HepG2 (cell line): ENCODE measurements at places on chromosomes 12 and 14. TPM values are rescaled to one million over a fixed set of nuclear protein-coding genes. Genes with fewer than 3 reads are reported as not detected.

- H3K4me1 ChIP-seq: no peaks in the 10 kb centered on the region
- H3K27ac ChIP-seq: no peak overlapping the region
- H3K27me3 ChIP-seq: no peaks in the 10 kb centered on the region
- no peak for DNase-seq
- H3K4me3 ChIP-seq: no peak overlapping the region
- no peaks in the 10 kb centered on the region for H3K36me3 ChIP-seq
Observed at GRCh38 chr12:127722611-127723010, 544.4 kb upstream of the TMEM132C start.

The KLRB1 gene
- not detected in 2 replicates for total RNA-seq

GRCh38 chr14:69535230-69535848, 39.3 kb downstream of the CCDC177 start:
- no peak overlapping the region for H3K4me3 ChIP-seq
- no peaks in the 10 kb centered on the region for H3K27me3 ChIP-seq
- DNase-seq: peak; percentile 37
- no peaks in the 10 kb centered on the region for H3K36me3 ChIP-seq

DNA sequence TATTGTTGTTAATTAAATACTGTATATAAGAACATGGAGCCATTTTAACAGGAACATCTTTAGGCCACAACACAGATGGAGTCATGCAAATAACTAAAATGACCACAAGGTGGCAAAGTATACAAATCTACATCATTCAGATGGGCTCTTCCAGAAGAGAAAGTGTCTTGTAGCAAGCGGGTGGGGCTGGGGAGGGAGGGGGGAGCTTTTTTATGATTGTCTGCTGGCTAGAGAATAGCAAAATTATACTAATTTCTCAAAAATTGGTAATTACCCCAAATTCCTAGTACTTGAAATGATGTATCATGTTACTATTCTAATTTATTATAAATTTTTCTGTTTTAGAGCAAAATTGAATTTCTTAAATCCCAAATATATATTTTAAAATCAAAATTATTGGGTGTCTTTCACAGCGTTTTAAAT, 378.7 kb downstream of the PRKD1 start:
- peak; percentile 70 for DNase-seq
- H3K27me3 ChIP-seq: no peaks in the 10 kb centered on the region
- H3K4me1 ChIP-seq: no peaks in the 10 kb centered on the region
- H3K36me3 ChIP-seq: no peaks in the 10 kb centered on the region
- H3K4me3 ChIP-seq: no peak overlapping the region

DNA sequence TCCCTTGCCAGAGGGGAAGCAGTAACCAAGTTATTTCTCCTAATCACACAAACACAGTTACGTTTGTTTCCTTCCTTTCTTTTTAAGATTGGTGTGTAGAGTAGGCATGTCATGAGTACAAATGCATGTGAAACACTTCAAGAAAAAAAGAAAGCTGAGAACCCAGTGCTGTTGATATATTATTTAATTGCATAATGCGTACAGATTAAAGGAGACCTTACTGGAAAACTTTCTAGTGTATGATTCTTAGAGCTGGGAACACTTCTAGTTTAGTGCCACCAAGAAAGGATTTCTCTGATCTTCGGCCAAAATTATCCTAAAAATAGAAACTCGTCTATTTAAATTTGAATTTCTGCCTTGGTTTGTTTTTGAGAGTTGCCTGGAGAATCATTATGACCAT, 365.5 kb downstream of the CCDC91 start:
- DNase-seq: no peak
- no peaks in the 10 kb centered on the region for H3K36me3 ChIP-seq
- H3K27ac ChIP-seq: no peak overlapping the region
- H3K4me3 ChIP-seq: no peak overlapping the region

The CCDC197 gene
- 0.11 TPM in 1 of 2 replicates, not detected in the other for total RNA-seq

DNA sequence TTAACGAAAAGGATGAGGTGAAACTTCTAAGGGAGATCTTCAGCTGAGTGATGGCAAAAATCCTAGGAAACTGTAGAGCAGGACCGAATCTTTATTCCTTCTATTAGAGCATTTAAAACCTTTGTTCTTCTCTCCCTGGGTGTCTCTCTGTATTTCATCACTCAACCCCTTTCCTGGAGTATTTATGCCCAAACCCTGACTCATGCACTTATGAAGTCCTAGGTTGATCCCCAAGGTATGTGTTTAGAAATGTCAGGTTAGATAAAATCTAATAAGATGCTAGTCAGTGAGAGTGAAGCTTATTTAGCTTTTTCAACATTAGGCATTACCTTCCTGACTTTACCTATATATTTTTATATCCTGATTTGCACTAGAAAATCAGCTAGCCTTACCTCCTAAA, 239.8 kb upstream of the NPAS3 start:
- H3K27me3 ChIP-seq: no peaks in the 10 kb centered on the region
- no peak for DNase-seq
- no peaks in the 10 kb centered on the region for H3K36me3 ChIP-seq

GRCh38 chr14:62158779-62159178, 396.6 kb downstream of the SNAPC1 start:
- no peaks in the 10 kb centered on the region for H3K36me3 ChIP-seq
- H3K4me1 ChIP-seq: no peaks in the 10 kb centered on the region
- H3K27me3 ChIP-seq: peaks cover 5% of the 10 kb centered on the region; the same call in 1 of the 3 replicates
- no peak for DNase-seq

The ABCD4 gene
- 20.4 and 47.5 TPM in 2 replicates for total RNA-seq

GRCh38 chr14:67199016-67199415, 9.8 kb downstream of the GARIN2 start:
- H3K27ac ChIP-seq: no peak overlapping the region
- no peaks in the 10 kb centered on the region; the same call in 2 of the 3 replicates for H3K27me3 ChIP-seq
- H3K36me3 ChIP-seq: no peaks in the 10 kb centered on the region
- no peak for DNase-seq
- H3K4me3 ChIP-seq: no peak overlapping the region

GRCh38 chr14:98682726-98683125, 589.3 kb downstream of the BCL11B start:
- H3K27ac ChIP-seq: no peak overlapping the region
- no peaks in the 10 kb centered on the region for H3K27me3 ChIP-seq
- no peaks in the 10 kb centered on the region for H3K36me3 ChIP-seq

DNA sequence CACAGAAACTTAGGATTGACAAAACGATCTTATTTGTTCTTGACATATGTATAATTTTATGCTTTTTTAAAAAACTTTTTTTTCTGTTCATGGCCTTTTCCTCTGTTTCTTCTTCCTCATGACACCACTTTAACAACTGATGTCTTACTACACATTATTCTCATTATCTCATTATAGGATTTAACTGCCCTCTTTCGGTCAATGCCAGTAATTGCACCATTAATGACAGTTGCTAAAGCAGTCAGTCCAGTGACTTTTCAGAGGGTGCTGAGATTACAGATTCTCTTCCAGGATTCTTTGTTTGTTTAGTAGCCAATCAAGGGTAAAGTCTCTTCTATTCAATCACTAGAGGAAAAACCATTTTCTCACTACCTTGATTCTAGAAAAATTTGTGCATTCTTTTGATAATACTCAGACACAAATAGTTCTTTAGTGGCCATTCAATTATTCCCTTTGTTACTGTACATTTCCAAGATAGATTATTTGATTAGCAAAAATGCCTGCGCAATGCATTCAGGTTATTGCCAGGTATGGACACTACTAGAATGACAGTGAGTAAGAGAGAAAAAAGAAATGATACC, 50.1 kb downstream of the KLRG1 start:
- DNase-seq: peak; percentile 47
- H3K4me1 ChIP-seq: peaks cover 7% of the 10 kb centered on the region
- no peak overlapping the region for H3K27ac ChIP-seq
- no peak overlapping the region for H3K4me3 ChIP-seq
- no peaks in the 10 kb centered on the region for H3K36me3 ChIP-seq

GRCh38 chr12:47193066-47193465, 113.3 kb upstream of the AMIGO2 start:
- H3K27me3 ChIP-seq: no peaks in the 10 kb centered on the region
- no peak for DNase-seq
- no peaks in the 10 kb centered on the region for H3K4me1 ChIP-seq
- H3K36me3 ChIP-seq: no peaks in the 10 kb centered on the region
- no peak overlapping the region for H3K4me3 ChIP-seq

DNA sequence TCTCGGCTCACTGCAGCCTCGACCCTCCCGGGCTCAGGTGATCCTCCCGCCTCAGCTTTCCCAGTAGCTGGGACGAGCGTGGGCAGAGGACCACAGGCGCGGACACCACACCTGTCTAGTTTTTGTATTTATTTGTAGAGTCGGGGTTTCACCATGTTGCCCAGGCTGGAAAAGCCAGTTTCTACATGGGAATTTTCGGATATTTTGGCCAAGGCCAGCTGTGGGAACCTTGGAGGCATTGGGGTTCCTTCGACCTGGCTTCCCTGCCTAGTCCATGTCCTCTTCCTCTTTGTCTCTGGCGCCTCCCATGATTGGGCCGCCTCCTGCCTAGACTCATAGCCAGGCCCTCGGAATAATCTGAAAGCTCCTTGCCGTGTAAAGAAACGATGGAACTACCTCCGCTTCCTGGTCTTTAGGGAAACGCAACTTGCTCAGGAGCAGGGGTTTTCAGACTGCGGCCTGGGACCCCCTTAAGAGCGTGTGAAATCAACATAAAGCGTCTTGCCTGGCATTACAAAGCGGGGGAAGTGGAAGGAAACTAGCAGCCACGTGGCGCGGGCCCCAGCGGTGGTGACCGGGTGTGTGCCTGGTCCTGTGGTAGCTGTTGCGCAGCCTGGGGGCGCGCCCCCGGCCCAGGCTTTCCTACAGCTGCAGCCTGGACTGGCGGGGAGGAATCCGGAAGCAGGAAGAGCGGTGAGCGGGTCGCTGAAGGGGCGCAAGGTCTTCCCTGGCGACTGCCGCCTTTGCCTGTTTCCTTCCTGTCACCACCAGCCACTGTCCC, 1.4 kb upstream of the HSP90AA1 start:
- peak overlapping the region; percentile 75; the same call in 1 of the 2 replicates for H3K4me3 ChIP-seq
- no peak for DNase-seq
- peaks cover 37% of the 10 kb centered on the region for H3K4me1 ChIP-seq
- no peak overlapping the region for H3K27ac ChIP-seq
- H3K36me3 ChIP-seq: peaks cover 14% of the 10 kb centered on the region

DNA sequence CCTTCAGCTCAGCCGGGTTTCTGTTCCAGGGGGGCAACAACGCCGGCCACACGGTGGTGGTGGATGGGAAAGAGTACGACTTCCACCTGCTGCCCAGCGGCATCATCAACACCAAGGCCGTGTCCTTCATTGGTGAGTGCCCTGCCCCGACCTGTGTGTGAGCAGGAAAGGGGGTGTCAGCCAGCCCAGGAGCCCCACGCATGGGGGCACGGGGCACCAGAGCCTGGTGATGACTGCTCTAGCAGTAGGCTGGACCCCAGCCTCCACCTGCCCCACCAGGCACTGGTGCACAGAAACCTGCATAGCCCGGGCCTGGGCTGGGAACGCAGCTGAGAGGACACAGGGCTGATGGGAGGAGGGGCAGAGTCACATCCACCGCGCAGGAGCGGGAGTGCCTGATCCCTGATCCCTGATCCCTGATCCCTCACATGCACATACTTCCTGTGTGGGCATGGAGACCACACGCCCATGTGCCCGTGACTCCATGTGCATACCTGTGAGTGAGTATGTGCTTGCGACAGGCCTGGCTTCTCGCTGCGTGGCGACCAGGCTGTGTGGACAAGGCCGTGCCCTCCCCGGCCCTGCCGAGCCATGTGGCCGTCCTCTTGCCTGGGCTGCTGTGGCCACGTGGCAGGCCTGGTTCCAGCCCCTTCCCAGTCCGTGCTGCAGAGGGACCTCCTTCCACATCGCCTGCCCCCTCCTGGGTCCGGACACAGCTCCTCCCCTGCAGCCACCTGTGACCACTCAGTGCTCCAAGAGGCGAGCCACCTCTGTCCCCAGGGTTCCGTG, 11.2 kb downstream of the ADSS1 start:
- peak; percentile 83 for DNase-seq
- peaks cover 70% of the 10 kb centered on the region for H3K4me1 ChIP-seq
- H3K36me3 ChIP-seq: no peaks in the 10 kb centered on the region
- H3K4me3 ChIP-seq: peak overlapping the region; percentile 15; the same call in 1 of the 2 replicates
- peak overlapping the region; percentile 79 for H3K27ac ChIP-seq

DNA sequence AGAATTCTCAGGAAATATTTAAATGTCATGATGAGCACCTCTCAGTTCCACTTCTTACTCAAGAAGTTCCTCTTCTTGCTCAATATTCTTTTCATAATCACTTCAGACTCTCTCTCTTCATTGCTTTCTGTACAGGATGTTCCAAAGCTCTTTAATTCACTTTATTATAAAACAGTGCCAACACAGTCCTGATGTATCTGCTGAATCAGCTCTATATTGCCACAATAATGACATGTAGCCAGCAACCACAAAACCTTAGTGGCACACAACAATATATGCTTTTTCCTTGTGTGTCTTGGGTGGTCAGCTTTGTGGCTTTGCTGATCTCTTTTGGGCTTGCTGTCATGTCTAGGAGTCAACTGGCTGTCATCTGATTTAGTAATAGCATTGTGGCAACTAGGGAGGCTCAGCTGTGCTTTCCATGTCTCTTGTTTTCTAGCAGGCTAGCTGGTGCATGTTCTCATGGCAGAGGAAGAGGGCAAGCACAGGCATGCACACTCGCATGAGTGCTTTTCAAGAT, 52.8 kb upstream of the SLC2A13 start:
- no peaks in the 10 kb centered on the region for H3K27me3 ChIP-seq
- no peak overlapping the region for H3K27ac ChIP-seq
- no peaks in the 10 kb centered on the region for H3K36me3 ChIP-seq
- H3K4me1 ChIP-seq: no peaks in the 10 kb centered on the region
- no peak for DNase-seq

- no peaks in the 10 kb centered on the region for H3K27me3 ChIP-seq
- no peaks in the 10 kb centered on the region for H3K4me1 ChIP-seq
- no peak for DNase-seq
Observed at GRCh38 chr12:89873745-89874144, 165.1 kb upstream of the ATP2B1 start.

- no peak overlapping the region for H3K27ac ChIP-seq
- H3K27me3 ChIP-seq: no peaks in the 10 kb centered on the region
- no peak overlapping the region for H3K4me3 ChIP-seq
- DNase-seq: peak; percentile 23
Observed at GRCh38 chr12:115873451-115874082, 403.9 kb downstream of the MED13L start.

GRCh38 chr12:116284396-116284795, 6.9 kb upstream of the MED13L start:
- H3K36me3 ChIP-seq: no peaks in the 10 kb centered on the region
- no peak overlapping the region for H3K27ac ChIP-seq
- peaks cover 13% of the 10 kb centered on the region; the same call in 1 of the 3 replicates for H3K27me3 ChIP-seq
- no peak for DNase-seq
- no peak overlapping the region for H3K4me3 ChIP-seq

DNA sequence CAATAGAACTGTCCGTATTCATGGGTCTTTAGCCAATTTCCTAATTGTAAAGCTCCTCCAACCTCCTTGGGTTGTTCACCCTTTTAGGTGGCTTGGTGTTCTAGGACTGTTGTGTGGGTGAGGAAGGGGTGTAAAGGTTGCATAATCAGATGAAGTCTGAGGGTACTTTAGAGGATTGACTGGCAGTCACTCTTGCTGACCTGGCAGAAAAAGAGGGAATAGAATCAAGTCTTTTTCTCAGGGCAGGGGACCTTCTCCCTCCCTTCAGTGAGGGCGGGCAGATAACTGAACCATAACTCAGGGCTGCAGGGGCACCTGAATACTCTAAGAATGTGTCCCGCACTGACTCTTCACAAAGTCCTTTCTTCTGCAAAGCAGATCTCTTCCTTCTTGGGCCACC, 436.2 kb downstream of the CCDC91 start:
- H3K27ac ChIP-seq: no peak overlapping the region
- no peaks in the 10 kb centered on the region for H3K27me3 ChIP-seq
- DNase-seq: no peak
- H3K36me3 ChIP-seq: no peaks in the 10 kb centered on the region

The TRHDE gene
- not detected in 2 replicates for total RNA-seq

GRCh38 chr12:101474711-101475386, at the start of gene SPIC:
Gene SPIC (plus strand): TSS chr12:101475336. CDS start chr12:101476905, 1,569 bp downstream.
- no peaks in the 10 kb centered on the region for H3K4me1 ChIP-seq
- DNase-seq: no peak
- H3K27me3 ChIP-seq: no peaks in the 10 kb centered on the region
- H3K27ac ChIP-seq: no peak within 1 kb of the TSS
